ENCODE measurements at places on chromosomes 1 and 21.

GRCh38 chr1:58971629-58972140 lies 187.8 kb upstream of the JUN start:
- DNase-seq = no peak

- no peak for DNase-seq
Observed at GRCh38 chr1:24643363-24644099, 429 bp downstream of the SRRM1 start.

- DNase-seq = no peak
Observed at GRCh38 chr21:34908419-34909055, 140.6 kb downstream of the RUNX1 start.

DNA sequence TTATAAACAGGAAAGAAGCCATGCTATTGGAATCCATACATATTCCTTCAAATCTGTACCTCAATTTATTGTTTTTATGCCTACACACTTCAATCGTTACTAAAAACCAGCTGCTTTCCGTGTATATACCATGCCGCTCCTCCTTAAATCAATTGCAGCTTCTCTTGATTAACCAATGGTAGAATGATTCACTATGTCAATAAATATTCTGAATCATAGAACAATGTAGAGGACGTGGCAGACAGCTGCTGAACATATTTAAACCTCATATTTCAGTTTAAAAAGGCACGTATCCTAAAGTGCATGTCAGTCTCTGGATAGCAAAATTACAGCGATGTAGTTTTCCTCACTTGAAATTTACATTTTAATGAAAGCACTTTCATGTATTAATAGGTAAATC lies 100.4 kb downstream of the MRPL39 start:
- no peak for DNase-seq

- DNase-seq = no peak
Observed at GRCh38 chr1:40422630-40423263, 27.5 kb upstream of the ZFP69B start.

- DNase-seq = no peak
Observed at GRCh38 chr1:38964140-38964548, 22.5 kb upstream of the RHBDL2 start.

DNA sequence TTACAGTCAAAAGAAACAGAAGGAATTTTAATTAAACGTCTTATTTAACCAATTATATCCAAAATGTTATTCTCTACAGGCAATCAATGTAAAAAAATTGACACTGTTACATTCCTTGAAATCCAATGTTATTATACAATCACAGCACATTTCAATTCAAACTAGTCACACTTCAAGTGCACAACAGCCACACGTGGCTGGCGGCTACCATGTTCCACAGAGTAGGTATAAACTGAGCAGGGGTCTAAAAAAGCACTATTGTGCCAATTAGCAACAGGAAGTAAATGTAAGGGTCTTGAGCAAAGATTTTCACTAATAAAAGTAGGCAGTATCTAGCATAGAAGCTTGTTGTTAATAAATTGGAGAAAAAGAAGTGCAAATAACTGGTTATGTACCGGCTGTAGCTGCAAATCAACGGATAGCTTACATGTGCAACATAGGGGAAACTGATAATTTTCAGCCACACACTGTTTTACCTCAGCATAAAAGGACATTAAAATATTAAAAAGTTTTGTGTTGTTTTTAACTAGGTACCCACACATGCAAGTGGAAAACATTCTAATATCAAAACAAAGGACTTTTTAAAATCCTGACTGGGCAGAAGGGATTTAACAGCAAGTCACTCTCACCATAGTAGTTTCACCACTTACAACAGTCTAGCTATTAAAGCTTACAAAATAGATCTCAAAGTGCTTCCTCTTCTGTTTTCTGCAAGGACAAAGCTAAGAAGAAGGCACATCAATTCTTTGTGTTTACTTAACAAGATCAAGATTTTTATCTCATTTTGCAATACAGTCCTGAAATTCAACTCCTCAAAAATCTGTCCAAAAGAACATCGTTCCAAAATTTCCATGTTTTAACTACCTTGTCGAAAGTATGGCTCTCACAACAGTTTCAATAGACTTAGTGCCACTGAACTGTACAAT lies 2.5 kb downstream of the CSDE1 start:
- DNase-seq = no peak

GRCh38 chr21:44941567-44941966 lies 1.7 kb downstream of the SLX9 start:
- no peak for DNase-seq

- DNase-seq = no peak
Observed at GRCh38 chr1:235776396-235776795, 90.3 kb downstream of the LYST start.

DNA sequence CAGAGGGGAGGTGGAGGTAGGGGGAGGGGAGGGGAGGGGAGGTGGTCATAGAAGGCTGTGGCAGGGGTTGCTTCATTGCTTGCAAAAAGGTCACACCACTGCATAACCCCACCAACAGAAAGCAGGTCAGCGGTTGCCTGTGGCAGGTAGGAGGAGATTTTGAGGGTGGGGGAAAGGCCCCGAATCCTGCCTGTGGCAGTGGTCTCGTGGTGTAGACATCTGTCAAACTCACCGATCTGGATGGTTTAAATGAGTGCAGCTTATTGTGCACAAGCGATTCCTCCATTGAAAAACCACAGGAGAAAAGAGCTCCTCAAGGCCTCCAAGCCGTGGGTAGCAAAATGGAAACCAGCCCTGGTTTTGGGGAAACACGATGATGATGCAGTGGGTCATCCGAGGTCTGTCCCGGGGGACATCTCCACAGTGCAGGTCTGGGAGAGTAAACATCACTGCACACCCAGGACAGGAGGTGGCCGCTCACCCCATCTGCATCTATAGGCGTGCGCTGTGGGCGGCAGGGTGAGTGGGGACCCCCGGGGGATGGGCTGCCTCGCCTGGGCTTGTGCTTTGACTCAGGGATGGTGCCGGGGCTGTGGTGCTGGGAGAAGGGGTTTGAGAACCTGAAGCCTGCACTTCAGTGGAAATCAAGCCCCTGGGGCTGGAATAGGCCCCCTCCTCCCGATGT lies 112.3 kb downstream of the CRYAA start:
- DNase-seq = no peak

GRCh38 chr1:40155910-40156309 lies 5.3 kb upstream of the RLF start:
- DNase-seq = no peak

- no peak for DNase-seq
Observed at GRCh38 chr1:217135987-217136894, 413.0 kb upstream of the ESRRG start.

GRCh38 chr1:241716915-241717656 lies 65.0 kb downstream of the WDR64 start:
- DNase-seq = no peak

DNA sequence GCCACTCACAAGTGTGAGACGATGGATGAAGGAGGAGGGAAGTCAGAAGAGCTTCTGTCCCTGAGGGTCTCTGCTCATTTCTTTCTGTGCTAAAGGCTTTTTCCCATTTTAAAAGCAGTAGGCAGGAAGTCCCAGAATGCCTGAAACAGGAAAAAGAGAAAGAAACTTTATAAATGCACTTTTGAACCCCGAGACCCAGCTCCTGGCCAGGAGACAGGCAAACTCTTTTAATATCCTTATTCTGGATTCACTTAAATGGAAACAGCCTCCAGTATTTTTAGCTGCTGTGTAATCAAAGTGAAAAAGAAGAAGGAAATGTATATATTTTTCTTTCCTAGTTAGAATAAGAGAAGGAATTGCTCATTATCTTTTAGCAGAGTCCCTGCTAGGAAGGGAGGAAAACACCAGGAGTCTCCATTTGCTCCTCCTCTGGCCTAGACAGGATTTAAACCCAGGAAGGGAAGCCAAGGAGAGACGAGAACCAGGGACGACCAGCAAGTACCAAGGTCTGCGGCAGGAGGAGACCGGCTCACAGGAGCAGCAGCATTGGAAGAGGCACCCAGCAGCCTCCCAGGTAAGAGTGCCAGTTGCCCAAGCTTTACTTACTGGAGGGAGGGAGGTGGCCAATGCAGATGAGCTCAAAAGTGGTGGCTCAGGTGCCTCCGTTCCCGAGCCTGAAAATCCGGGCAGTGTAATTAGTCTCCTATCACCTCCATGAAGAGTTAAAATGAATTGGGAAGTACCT lies at the start of gene TNN:
TNN (plus strand) TSS at position 472 of the 745 bp plus-strand sequence. CDS start 9,586 bp downstream, outside the sequence.
- DNase-seq = no peak

DNA sequence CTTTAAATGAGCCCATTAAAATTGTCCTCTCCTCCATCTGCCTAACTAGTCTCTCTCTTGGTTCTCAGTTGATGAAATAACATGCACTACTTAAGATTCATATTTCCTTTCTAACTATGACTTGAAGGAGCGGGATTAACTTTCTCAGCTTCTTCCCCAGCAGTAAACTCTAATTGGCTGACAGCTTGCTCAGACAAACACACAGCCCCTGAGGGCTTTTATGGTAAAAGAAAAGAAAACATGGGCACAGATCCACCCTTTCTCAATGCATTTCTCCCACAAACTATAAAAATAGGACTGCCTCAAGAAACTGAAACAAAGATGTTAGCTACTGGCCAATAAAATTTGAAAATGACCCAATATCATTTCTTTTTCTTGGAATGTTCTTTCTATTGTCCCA lies 703.1 kb downstream of the ADGRL2 start:
- no peak for DNase-seq

GRCh38 chr1:193060938-193061337 lies 1.5 kb downstream of the RO60 start:
- no peak for DNase-seq

DNA sequence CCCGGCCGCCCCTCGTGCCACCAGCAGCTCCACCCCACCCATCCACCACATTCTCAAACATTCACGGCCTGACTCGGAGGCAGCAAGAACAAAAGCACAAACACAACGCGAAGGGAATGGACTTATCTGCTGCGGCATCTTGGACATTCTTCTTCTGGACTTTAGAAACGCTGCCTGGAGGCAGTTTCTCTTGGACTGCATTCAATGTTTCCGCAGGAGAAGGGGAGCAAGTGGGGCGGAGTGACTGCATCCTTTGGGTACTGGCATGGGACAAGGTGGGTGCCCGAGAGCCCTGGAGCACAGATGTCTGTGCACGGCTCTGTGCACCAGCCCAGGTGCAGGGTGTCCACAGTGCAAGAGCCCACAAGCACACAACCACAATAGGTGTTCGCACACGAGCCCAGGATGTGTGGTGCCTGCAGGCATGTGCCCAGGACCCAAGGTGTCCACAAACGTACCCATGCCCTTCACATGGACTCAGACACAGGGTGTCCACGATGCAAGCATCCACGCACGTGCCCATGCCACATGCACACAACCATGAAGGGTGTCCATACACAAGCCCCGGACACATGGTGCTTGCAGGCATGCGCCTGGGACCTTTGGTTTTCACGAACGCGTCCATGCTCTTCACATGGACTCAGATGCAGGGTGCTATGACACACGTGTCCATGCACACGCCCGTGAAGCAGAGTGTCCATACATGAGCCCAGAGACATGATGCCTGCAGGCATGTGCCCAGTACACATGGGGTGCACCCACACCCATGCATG lies 53.6 kb downstream of the WNT9A start:
- no peak for DNase-seq

GRCh38 chr1:73537400-73537799 lies 660.6 kb downstream of the LRRIQ3 start:
- DNase-seq = no peak

DNA sequence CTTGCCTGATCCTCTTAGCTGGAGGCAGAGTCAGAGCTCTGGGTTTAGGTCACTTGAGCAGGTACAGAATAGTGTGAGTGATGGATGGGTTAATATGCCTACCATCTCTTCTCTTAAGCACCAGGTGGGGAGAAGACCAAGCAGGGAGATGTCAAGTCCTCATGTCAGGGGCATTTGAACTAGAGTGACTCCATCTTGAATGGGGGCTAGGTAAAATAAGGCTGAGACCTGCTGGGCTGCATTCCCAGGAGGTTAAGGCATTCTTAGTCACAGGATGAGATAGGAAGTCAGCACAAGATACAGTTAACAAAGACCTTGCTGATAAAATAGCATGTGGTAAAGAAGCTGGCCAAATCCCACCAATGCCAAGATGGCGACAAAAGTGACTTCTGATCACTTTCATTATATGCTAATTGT lies 77.4 kb upstream of the BTG3 start:
- no peak for DNase-seq

DNA sequence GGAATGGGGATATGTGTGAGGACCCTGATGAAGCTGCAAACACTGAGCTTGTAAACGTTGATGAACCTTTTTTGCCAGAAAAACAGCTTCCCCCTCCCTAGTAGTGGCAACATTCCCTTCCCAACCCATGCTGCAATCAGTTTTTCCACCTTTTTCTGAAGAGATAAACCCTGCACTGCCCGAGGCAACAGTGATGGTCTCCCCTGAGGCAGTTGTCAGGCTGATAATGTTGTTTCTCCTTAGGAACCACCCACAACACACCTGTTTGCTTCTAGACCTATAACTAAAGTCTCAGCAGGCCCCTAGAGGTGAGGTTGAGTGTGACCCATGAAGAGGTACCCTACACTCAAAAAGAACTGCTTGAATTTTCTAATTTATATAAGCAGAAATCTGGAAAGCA lies 922.4 kb upstream of the ADGRL4 start:
- DNase-seq = no peak

DNA sequence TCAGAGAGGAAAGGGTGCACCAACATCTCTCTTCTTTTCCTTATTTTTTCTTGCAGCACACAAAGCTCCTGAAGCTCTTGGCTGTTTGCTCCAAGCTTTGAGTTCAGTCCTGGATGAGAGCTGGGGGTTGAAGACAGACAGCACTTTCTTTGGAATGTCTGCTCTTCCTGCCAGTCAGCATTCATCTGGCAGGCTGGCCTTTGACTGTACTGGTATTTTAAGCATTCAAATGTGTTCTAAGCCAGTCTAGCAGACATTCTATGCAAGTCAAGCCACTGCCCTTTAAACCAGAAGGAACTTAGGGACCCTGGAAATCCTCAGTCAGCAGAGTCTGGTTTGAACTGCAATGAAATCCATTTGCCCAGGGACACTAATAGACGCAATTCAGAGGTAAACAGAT lies 45.0 kb downstream of the XCL1 start:
- DNase-seq = no peak

Data from NCI-H1436 (cell line).